ENCODE measurements at places on chromosomes 13 and 19.

- DNase-seq = no peak
Measured at GRCh38 chr13:74298923-74299322, 164.7 kb upstream of the KLF12 start.

DNA sequence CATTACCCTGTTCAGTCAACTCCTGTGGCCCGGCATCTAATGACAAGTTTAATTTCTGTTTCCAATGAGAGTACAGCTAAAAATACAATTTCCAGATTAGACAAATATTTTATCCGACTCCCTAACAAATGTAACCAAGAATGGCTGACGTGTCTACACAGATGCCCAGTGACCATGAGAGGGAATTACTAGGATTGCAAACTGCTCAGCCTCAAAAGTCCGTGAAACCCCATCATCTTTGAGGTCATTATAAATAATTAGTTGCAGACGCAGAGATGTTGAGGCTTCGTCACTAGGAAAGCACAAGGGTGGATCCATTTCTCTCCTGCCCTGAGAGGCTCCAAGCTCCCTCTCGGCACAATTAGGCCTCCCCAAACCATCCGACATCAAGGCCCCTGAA, 104.1 kb upstream of the ZNF507 start:
- no peak for DNase-seq

- DNase-seq = no peak
Measured at GRCh38 chr13:50156561-50157127, 141.4 kb downstream of the KCNRG start.

DNA sequence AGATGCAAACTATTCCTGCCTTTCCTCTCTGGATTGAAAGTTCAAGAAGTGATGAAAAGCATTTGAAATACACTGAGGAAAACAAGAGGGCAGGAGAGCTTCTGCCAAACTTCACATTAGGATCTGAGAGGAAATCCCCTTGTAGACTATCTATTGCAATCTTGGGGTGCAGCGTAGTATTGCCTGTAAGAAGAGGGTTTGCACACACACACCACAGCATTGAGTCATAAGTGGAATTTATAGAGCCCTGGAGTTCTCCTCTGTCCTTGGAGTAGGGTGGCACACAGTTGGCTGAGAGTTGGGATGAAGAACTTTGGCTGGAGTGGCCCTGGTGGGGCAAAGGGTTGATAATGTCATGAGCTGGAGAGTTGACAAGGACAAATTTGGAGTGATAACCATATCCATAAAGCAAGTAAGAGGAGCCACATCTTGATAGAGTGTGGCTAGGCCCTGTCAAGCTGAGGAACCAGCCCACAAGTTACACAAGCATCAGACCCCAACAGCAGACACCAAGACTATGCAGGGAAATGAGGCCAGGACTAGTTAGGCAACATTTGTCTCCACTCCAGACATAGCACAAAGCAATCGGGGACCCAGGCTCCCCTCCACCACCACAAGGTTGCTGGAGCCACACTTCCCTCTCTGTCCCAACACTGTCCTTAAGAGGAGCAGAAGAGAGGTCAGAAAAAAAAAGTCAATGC, 520.9 kb downstream of the KLF5 start:
- DNase-seq = no peak

Measured in cortex of kidney (tissue), 1 donor.